ENCODE measurements at places on chromosomes 5 and 9.

- peak; percentile 58 for DNase-seq
- H3K36me3 ChIP-seq, result no peaks in the 10 kb centered on the region
- peaks cover 33% of the 10 kb centered on the region for H3K4me1 ChIP-seq
Measured at GRCh38 chr9:99105152-99106043, 485 bp downstream of the TGFBR1 start.

DNA sequence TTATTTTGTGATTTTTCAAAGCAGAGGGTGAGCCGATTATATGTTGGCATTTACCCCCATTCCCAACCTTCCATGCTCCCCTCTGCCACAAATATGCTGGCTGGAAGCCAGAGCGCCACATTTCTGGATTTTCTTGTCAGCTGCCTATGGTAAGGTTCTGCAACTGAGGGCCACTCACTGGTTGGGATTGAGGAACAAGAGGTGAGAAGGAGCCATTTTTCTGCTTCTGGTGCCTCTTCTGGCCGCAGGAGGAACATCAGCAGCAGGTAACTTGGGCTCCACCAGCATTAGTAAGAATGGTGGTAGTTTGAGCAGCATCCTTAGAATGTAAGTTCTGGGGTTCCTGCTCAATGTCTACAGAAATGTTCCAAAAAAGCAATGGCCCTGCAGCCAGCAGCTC, 159.5 kb upstream of the MAST4 start:
- no peaks in the 10 kb centered on the region for H3K4me1 ChIP-seq
- H3K36me3 ChIP-seq, result no peaks in the 10 kb centered on the region
- no peak overlapping the region for H3K4me3 ChIP-seq
- DNase-seq, result no peak

- H3K27me3 ChIP-seq, result no peaks in the 10 kb centered on the region
- H3K4me1 ChIP-seq, result peaks cover 98% of the 10 kb centered on the region
- peaks cover 14% of the 10 kb centered on the region for H3K36me3 ChIP-seq
- H3K4me3 ChIP-seq, result no peak overlapping the region
- peak overlapping the region; percentile 79 for H3K27ac ChIP-seq
Measured at GRCh38 chr5:151151793-151152192, 5.8 kb downstream of the ANXA6 start.

GRCh38 chr5:175696855-175697198, 39.0 kb downstream of the HRH2 start:
- H3K27ac ChIP-seq, result no peak overlapping the region
- H3K4me3 ChIP-seq, result no peak overlapping the region
- no peaks in the 10 kb centered on the region for H3K27me3 ChIP-seq
- no peak for DNase-seq

DNA sequence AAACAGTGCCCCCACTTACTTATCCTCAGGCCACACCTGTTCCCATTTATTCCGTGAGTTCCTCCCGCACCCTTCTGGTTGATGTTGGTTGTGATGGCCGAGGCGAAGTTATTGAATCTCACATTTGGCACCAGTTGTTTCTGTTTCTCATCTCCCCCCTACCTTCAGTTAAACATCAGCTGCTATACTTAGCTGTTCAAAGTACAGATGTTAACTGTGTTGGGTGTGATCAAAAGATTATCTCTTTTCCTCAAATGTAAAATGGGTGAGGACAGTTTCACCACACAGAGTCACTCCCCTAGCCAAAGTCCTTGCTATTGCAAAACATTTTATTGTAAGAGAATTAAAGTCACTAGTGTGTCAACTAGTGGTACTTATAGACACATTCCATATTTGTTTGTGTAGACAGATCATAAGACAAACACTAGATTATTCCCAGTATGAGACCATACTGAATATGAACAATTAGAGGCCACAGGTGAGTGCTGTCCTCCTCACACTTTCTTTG, 43.2 kb upstream of the PRSS3 start:
- no peak for DNase-seq
- H3K36me3 ChIP-seq, result no peaks in the 10 kb centered on the region
- H3K27me3 ChIP-seq, result peaks cover 33% of the 10 kb centered on the region
- H3K27ac ChIP-seq, result no peak overlapping the region
- H3K4me1 ChIP-seq, result peaks cover 42% of the 10 kb centered on the region

DNA sequence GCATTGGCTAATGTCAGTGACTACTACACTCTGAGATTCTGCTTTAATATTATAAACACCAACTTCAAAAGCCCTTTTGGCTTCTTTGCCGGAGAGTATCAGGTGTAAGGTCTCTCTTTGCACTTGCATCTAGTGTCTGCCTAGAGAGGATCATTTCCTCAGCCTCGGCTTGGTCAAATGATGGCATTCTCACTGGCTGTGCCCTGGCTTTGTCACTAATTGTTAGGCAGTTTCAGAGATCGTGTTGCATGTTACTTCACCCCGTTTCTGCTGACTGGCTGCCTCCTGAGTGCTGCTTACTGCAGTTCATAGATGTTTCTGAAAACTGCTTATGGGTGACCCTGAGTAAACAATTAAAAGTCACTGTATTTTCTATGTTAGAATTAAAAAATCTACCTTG, 48.8 kb downstream of the SLC1A3 start:
- no peaks in the 10 kb centered on the region for H3K36me3 ChIP-seq
- H3K4me3 ChIP-seq, result no peak overlapping the region
- H3K27ac ChIP-seq, result no peak overlapping the region
- H3K27me3 ChIP-seq, result no peaks in the 10 kb centered on the region
- H3K4me1 ChIP-seq, result peaks cover 2% of the 10 kb centered on the region
- DNase-seq, result no peak

- no peaks in the 10 kb centered on the region for H3K27me3 ChIP-seq
- no peaks in the 10 kb centered on the region for H3K36me3 ChIP-seq
- H3K4me1 ChIP-seq, result peaks cover 18% of the 10 kb centered on the region
- DNase-seq, result no peak
- no peak overlapping the region for H3K27ac ChIP-seq
Measured at GRCh38 chr9:121744002-121744686, 92.7 kb downstream of the DAB2IP start.

GRCh38 chr9:95009459-95009858, 283.0 kb downstream of the AOPEP start:
- no peak overlapping the region for H3K27ac ChIP-seq
- H3K27me3 ChIP-seq, result peaks cover 6% of the 10 kb centered on the region
- peaks cover 4% of the 10 kb centered on the region for H3K4me1 ChIP-seq
- H3K4me3 ChIP-seq, result no peak overlapping the region

- H3K4me3 ChIP-seq, result peak overlapping the region; percentile 80
- peak overlapping the region; percentile 98 for H3K27ac ChIP-seq
- peak; percentile 18 for DNase-seq
Measured at GRCh38 chr5:154858972-154859871, 795 bp downstream of the CNOT8 start.

GRCh38 chr9:109385499-109385898, 64.6 kb upstream of the EPB41L4B start:
- no peaks in the 10 kb centered on the region for H3K36me3 ChIP-seq
- no peak for DNase-seq
- H3K4me3 ChIP-seq, result no peak overlapping the region
- H3K27ac ChIP-seq, result no peak overlapping the region

GRCh38 chr5:135662683-135663082, 83.9 kb upstream of the CXCL14 start:
- DNase-seq, result no peak
- H3K4me1 ChIP-seq, result no peaks in the 10 kb centered on the region
- H3K27ac ChIP-seq, result no peak overlapping the region
- no peaks in the 10 kb centered on the region for H3K36me3 ChIP-seq

- H3K27ac ChIP-seq, result no peak overlapping the region
- H3K36me3 ChIP-seq, result no peaks in the 10 kb centered on the region
- H3K4me1 ChIP-seq, result no peaks in the 10 kb centered on the region
- no peak overlapping the region for H3K4me3 ChIP-seq
Measured at GRCh38 chr5:39356263-39356662, 8.0 kb downstream of the C9 start.

GRCh38 chr5:60260658-60261057, 367.1 kb upstream of the PDE4D start:
- H3K4me1 ChIP-seq, result no peaks in the 10 kb centered on the region
- no peaks in the 10 kb centered on the region for H3K27me3 ChIP-seq
- H3K4me3 ChIP-seq, result no peak overlapping the region
- H3K36me3 ChIP-seq, result no peaks in the 10 kb centered on the region
- H3K27ac ChIP-seq, result no peak overlapping the region

- no peak for DNase-seq
- H3K27me3 ChIP-seq, result no peaks in the 10 kb centered on the region
- no peak overlapping the region for H3K27ac ChIP-seq
- H3K4me1 ChIP-seq, result no peaks in the 10 kb centered on the region
- H3K4me3 ChIP-seq, result no peak overlapping the region
Measured at GRCh38 chr9:106059886-106060285, 365.5 kb downstream of the TMEM38B start.

GRCh38 chr5:148107608-148108007, 43.8 kb downstream of the SPINK5 start:
- H3K4me1 ChIP-seq, result no peaks in the 10 kb centered on the region
- no peak for DNase-seq
- H3K27me3 ChIP-seq, result no peaks in the 10 kb centered on the region
- no peak overlapping the region for H3K27ac ChIP-seq

DNA sequence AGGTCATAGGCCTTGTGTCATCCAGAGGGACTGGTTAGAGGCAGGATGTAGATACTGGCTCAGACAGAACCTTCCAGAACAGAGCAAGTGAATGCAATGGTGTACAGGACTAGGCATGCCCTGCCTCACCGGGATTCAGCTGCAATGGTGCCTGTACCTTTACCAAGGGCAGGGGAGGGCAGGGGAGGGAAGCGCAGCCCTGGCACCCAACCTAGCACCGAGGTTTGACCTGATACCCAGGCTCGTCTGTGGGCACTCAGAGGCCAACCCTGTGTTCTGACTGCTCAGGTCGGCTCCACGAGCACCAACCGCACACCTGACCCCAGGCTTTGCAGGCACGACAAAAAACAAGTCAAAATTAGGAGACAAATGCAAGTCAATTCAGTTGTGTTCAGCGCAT, 47.3 kb upstream of the GFPT2 start:
- no peaks in the 10 kb centered on the region for H3K4me1 ChIP-seq
- H3K4me3 ChIP-seq, result no peak overlapping the region
- H3K27ac ChIP-seq, result no peak overlapping the region
- no peak for DNase-seq
- H3K36me3 ChIP-seq, result no peaks in the 10 kb centered on the region

DNA sequence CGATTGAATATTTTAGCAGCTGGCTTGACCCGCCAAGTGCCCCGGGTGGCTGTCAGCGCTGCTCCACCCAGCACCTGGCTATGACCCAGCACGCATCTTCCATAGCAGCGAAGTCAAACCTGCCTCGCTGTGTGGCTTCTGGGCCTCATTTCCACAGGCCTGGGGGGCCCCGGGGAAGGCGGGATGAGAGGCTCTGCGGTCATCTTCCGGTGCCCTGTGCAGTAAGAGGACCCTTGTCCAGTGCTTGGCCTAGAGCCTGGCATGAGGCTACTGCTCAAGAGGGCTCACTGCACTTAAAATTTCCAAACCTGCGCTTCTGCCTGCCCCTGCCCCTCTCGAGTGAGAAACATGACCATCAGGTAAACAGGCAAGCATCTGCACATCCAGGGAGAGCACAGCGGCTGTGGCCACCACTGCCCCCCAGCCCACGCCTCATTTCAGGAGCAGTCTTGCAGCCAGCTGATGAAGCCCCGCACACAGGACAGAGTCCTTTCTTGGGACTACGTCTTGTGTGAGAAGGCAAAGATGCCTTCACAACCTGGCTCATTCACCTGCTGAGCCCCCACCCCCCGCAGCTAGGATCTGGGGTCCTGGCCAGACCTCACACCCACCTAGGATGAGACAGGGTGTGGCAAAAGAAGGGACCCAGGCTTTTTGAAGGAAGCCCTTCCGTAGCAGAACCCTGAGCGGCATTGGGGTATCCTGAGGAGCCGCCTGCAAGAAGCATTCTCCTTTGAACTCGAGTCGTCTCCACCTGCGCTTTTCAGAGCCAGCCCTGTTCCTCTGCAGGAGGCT, 69.5 kb upstream of the UNC5A start:
- H3K27ac ChIP-seq, result no peak overlapping the region
- peaks cover 31% of the 10 kb centered on the region for H3K4me1 ChIP-seq
- no peaks in the 10 kb centered on the region for H3K36me3 ChIP-seq
- peaks cover 20% of the 10 kb centered on the region for H3K27me3 ChIP-seq
- no peak overlapping the region for H3K4me3 ChIP-seq

DNA sequence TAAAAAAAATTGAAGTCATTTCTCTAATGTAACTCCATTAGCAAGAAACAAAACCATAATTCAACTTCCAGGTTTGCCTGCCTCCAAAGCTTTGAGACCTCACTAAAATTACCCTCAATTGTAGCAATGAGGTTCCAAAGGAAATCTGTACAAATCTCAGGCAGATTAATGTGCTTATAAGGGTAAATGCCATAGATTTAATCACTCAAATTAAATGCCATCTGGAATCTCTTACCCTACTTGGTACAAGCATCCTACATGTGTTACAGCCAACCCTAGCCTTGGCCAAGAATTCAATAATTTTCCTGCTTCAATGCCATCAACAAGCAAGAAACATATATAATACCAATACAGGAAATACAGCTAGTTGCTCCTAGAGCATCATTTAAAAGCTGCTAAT, 452.8 kb downstream of the RAB3C start:
- H3K27ac ChIP-seq, result no peak overlapping the region
- no peak overlapping the region for H3K4me3 ChIP-seq
- DNase-seq, result no peak
- H3K4me1 ChIP-seq, result peaks cover 7% of the 10 kb centered on the region
- H3K27me3 ChIP-seq, result no peaks in the 10 kb centered on the region

GRCh38 chr5:18601185-18601584, 966.9 kb downstream of the TAF11L14 start:
- no peaks in the 10 kb centered on the region for H3K4me1 ChIP-seq
- no peak for DNase-seq
- no peak overlapping the region for H3K4me3 ChIP-seq
- no peaks in the 10 kb centered on the region for H3K36me3 ChIP-seq
- H3K27ac ChIP-seq, result no peak overlapping the region
- H3K27me3 ChIP-seq, result no peaks in the 10 kb centered on the region

GRCh38 chr9:131645078-131645776, 94.6 kb downstream of the RAPGEF1 start:
- DNase-seq, result peak; percentile 47
- peaks cover 31% of the 10 kb centered on the region for H3K4me1 ChIP-seq
- H3K4me3 ChIP-seq, result no peak overlapping the region

DNA sequence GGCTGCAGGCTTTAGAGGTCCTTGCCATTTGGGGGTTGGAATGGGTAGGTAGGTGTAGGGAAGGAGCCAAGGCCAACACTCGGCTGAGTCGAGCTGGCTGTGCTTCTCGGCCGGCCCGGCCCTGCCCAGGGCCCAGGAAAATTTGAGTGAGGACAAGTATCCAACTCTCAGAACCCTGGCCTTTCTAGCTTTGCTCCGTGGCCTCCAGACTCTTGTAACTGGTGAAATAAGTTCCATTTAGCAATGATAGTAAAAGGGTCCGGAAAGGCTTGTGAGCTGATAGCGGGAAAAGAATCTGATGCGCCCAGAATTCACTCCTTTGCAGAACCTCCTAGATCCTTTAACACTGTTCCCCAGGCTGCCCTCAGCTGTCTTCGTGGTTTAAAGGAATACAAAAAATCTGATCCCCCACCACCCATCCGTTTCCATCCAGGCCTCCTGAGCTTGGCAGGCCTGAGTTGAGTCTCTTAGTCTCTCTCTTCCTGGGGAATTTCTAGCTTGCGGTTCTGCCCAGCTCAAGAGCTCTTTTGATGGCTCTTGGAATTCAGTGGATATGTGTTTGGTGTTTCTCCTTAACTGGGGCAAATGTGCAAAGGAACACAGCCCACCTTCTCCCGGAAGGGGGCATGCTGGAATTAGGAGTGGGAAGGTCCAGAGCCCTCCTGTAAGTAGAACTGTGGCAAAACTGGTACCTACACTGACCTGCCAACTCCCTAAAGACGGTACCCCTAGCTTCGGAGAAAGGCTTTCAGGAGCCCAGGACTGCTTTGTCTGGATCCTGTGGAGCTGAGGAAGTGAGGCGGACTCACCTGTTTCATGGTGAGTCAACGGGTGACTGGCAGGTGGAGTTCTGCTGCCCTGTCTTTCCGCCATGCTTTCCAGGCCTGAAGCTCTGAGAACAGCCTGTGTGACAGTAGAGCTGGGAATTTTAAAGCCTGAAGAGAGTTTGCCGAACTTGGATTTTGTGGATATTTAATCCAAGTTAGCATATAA, 1.7 kb downstream of the DMRT3 start:
- H3K27me3 ChIP-seq, result peaks cover 53% of the 10 kb centered on the region
- H3K4me1 ChIP-seq, result peaks cover under 1% of the 10 kb centered on the region
- H3K27ac ChIP-seq, result no peak overlapping the region
- no peak for DNase-seq

Measured in natural killer cell (primary cell).